Activated CD4-positive, alpha-beta T cell treated with anti-CD3 and anti-CD28 coated beads for 36 hours (primary cell): ENCODE measurements at places on chromosomes 11 and 22.

GRCh38 chr11:108788565-108789199 lies 123.8 kb downstream of the DDX10 start:
- DNase-seq, result peak; percentile 8

DNA sequence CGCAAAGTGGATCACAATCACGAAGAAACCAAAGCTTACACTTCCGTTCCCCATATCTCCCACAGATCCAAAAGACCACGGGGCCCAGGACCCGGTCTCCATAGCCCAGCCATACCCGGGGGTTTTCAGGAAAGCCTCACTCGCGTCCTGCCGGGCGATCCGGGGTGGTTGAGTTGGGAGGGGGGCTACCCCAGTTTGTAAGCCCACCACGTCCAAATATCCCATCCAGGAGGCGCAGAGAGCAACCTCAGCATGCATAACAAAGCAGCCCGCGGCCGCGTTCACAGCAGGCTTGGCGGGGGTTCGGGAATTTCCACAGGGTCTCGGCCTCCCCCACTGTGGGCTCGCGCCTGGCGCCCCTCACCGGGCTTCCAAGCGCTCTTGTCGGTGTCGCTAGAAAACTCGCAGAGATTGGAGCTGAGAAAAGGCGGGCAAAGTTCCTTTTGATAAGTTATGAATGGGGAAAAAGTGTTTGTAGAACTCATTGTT lies 9.5 kb downstream of the SDF2L1 start:
- DNase-seq, result no peak

GRCh38 chr11:120467627-120468026 lies 43.9 kb upstream of the GRIK4 start:
- DNase-seq, result no peak

- no peak for DNase-seq
These were observed 44.1 kb upstream of the CCDC90B start for GRCh38 chr11:83330303-83330702.

DNA sequence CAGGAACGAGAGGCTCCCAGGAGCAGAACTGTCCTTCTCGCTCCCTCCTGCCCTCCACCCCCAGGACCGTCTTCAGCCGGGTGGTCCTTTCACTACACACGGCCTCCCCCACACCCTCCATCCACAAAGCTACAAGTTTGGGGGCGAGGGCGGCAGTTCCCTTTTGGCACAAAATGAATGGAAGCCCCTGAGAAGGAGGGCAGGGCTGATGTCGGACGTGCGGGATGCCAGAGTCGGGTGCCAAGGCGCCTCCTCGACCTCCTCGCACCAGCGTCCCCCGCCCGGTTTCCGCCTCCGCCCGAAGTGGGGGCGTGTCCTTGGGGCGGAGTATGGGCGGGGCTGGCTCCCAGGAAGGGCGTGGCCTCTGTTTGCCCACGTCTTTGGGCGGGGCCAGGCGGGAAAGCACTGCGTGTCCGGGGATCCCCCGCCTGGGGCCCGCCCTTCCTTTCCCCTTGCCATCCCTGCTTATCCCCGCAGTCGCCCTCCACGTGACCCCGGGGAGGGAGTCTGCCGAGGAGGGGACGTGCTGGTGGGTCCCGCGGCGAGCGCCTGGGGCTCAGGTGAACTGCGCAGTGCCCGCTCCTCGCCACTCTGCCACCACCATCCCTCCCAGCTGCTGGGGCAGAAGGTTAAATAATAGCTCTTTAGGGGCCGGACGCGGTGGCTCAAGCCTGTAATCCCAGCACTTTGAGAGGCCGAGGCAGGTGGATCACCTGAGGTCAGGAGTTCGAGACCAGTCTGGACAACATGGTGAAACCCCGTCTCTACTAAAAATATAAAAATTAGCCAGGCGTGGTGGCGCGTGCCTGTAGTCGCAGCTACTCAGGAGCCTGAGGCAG lies 937 bp upstream of the EFEMP2 start:
- peak; percentile 97 for DNase-seq

- DNase-seq, result no peak
These were observed 67.8 kb upstream of the ADORA2A start for GRCh38 chr22:24359452-24360120.

- DNase-seq, result no peak
These were observed 62.7 kb upstream of the HORMAD2 start for GRCh38 chr22:30017375-30018223.

- DNase-seq, result no peak
These were observed 20.9 kb upstream of the NXPE4 start for GRCh38 chr11:114616516-114616915.
